ENCODE measurements at places on chromosomes 2 and 18. TPM values are rescaled to one million over a fixed set of nuclear protein-coding genes. Genes with fewer than 3 reads are reported as not detected.

SH3RF3 gene
- 8.6 TPM for polyA plus RNA-seq

SCN9A gene
- polyA plus RNA-seq: 12.2 TPM

ALPP gene
- 0.11 TPM for polyA plus RNA-seq

SEH1L gene
- 34.6 TPM for polyA plus RNA-seq

- DNase-seq: no peak
These were observed 123.1 kb downstream of the RAB3GAP1 start for GRCh38 chr2:135175177-135175576.

- no peak for DNase-seq
These were observed 3.8 kb upstream of the RPE start for GRCh38 chr2:209998596-209998995.

DNA sequence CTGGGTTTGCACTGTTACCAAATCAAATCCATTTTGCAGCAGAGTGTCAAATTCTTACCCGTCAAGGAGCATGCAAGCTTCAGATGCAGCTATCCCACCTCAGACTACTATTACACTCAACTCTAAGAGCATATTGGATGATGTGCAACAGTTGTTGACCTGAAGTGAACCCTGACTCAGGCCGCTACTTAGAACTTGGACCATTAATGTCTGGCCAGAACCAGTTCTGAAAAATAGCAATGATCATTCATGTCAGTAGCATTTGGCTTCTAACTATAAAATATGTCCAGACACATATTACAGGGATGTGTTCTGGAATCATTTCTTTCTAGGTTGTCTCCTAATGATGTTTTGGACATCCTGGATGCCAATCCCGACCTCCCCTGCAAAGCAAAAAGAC, 135.5 kb upstream of the PKDCC start:
- DNase-seq: no peak

DNA sequence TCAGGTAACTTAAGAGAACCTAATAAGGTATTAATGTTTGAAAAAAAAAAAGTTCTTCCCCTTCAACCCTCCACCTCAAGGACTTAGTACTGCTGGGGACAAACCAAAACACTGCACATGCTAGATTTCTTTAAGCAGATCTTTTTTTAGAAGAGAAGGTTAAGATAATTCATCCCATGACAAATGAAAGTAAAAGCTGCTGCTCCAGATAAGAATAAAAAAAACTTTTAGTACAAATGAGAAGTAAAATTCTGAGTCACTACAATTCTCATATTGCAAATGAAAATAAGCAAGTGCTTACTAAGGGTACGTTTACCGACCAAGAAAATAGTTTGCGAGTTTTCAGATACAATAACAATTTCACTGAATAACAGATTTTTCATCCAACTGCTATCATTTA, 8.9 kb downstream of the STAM2 start:
- no peak for DNase-seq

GRCh38 chr2:185108588-185108987, 510.3 kb downstream of the ZNF804A start:
- no peak for DNase-seq
